ENCODE measurements at places on chromosomes 2 and 18. TPM values are rescaled to one million over a fixed set of nuclear protein-coding genes. Genes with fewer than 3 reads are reported as not detected.

The SPOPL gene
- total RNA-seq, result 19.6 TPM

The RND3 gene
- total RNA-seq, result not detected

The DUSP19 gene
- total RNA-seq, result 1.0 TPM

The FSIP2 gene
- 0.21 TPM for total RNA-seq

The FAP gene
- not detected for total RNA-seq

The FN1 gene
- 1.0 TPM for total RNA-seq

The NCKAP5 gene
- total RNA-seq, result not detected

DNA sequence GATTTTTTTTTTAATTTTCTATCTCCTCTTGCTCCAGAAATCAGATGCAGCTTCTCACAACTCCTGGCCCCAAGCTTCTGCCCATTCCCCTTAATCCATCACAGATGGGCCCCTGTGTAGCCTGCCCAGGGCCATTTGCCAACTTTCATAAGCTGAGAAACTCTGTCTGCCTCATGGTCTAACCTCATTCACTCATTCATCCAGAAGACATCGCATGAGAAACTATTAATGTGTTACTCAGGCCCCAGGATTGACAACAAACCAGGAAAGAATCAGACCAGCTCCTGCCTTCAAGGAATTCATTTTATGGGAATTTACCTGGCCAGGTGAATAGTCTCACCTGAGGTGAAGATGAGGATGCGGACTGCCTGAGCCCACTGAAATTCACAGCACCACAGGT is 35.0 kb downstream of the SLC14A2 start:
- DNase-seq, result no peak

DNA sequence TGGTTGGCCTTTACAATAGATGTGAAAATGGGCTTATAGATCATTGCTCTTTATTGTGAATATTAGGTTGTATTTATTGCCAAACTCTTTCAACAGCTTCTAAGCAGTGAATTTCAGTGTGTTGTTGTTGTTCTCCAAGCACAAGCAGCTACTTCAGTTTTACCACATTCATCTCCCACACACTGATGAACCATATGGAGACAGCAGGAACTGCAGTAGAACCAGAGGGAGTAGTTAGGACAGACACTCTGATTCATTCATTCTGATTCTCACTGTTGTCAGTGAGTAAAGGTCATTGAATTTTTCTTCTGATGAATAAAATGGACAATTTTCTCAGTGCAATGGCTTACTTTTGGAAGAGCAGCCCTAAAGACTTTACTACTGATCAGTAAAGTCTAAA is 40.2 kb downstream of the CCDC74A start:
- DNase-seq, result no peak

DNA sequence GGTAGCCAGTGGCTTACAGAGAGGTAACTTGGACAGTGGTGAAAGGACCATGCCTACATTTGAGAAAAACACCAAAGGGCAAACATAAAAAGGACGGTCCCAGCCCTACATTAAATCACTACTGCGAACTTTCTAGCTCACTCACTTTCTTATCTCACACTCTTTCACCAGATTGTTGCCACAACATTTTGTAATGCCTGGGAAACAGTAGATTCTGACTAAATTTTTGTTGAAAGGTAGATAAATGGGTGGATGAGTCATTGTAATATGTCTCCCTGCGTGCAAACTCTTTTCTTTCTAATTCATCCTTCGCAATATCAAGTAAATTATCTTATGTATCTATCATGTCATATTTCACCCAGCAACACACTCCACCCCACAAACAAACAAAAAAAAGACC is 192.2 kb downstream of the IRS1 start:
- no peak for DNase-seq

DNA sequence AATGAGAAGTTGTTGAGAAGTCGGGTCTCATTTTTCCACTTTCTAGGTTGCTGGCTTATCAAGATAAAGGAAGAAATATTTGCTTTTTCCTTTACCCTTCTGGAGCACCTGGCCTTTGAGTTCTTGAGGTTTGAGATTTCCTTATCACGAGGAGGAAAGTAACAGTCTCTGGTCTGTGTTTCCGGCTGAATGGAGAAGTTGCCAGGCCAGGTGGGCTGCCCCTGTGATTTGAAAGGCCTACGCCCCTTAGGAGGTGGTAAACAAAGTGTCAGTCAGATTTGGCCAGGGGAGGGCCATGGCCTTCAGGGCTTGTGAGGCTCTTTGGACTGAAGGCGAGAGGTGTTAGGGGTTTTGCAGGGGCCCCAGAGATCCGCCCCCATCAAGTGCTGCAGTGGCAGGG is 156.7 kb upstream of the HAAO start:
- DNase-seq, result no peak

GRCh38 chr18:54777118-54777791 is 51.0 kb upstream of the RAB27B start:
- no peak for DNase-seq

- no peak for DNase-seq
These were observed 20.3 kb upstream of the FOXI3 start for GRCh38 chr2:88472811-88473210.

- no peak for DNase-seq
These were observed 71.9 kb downstream of the SLC66A2 start for GRCh38 chr18:79879566-79879965.

DNA sequence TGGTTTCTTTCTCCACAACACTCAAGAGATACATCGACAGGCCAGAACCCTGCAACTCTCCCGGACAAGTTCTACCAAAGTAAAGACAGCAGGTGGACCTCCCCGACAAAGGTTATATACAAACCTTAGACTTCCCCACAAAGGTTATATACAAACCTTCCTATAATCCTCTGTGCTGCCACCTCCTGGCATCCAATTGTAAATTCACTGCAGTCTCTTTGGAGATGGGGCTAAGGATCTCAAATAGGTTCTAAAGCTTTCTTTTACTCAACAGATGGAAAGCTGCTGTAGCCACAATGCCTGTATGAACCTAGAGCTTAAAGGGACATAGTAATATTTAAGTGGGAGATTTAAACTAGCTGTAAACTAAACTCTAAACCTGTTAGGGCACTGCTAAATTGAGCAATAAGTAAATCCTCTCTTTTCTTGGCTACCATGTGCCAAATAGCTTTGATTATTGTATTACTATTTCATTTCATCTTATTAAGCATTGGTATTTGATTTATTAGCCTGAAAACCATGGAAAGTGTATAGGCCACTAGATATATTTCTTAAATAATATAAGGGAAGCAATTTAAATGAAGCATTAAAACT is 9.8 kb upstream of the MREG start:
- peak; percentile 84 for DNase-seq

DNA sequence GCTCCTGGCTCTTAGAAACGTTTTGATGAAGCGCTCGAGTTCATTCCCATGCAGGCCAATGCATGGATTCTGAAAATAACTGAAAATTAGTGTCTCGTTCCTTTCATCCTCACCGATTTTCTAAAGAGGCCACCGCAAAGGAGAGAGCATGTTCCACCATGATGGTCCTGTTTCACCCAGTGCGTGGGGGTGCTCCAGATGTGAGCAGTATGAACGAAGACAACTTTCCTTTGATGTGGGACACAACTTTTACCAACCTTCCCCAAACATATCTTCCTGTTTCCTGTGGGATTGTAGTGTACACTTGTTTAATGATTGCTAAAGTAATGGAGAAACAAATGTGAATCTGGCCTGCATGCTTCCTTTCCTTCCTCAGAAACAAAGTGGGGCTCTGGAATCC is 114.5 kb downstream of the PRPF40A start:
- DNase-seq, result no peak

All from activated CD4-positive, alpha-beta T cell treated with anti-CD3 and anti-CD28 coated beads, Interleukin-2, amount 10 ng/mL, durations not matched to agents 24 days and 14 days (primary cell).